DMS79 (cell line): ENCODE measurements at places on chromosomes 13 and 19.
A peak's percentile ranks its signal among the peaks of the same experiment; 100 is the strongest.

DNA sequence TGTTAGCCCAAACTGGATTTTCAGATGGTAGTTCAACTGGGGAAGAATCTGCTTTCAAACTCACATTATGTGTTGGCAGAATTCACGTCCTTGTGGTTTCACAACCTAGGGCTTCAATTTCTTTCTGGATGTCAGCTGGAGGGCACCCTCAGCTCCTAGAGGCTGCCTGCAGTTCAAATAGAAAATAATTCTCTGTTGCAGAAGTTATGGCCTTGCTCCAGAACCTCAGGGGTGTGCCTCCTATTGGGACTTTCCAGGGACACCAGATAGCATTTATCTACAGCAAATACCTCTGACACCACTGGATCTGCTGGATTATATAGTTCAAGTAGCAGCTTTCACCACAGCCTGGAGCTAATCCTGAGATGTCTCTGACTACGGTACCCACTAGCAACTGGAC is 11.8 kb upstream of the RB1 start:
- DNase-seq: no peak

- no peak for DNase-seq
These were observed 36.8 kb upstream of the GAS6 start for GRCh38 chr13:113900646-113901045.

GRCh38 chr19:31801611-31802010 is 452.4 kb upstream of the TSHZ3 start:
- peak; percentile 33 for DNase-seq

DNA sequence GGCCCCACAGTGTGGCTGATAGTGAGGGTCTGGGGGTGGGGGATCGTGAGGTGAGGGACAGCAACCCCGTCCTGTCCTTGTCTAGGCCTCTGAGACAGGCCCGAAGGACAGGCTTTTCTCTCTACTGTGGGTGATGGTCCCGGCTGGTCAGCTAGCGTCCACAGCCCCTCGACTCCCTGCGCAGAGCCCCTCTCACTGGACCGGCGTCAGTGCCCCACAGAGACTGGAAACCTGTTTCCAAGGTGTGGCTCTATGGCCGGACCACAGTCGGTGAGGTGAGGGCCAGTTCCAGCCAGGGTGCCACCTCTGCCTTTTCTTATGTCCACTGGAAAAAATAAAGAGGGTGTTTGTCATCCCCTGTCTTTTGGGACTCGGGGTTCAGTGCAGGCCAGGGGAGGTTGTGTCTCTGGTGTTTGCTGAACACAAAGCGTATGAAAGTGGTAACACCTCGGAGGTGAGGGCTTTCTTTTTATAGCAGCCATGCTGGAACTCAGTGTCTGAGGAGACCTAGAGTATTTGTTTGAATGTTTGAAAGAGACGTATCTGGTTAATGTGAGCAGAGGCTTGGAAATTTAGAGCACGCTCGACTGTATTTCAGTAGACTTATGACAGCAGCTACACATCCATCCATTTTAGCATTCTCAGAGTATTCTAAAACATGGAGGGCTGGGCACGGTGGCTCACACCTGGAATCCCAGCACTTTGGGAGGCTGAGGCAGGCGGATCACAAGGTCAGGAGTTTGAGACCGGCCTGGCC is 22.8 kb downstream of the ATP11A start:
- DNase-seq: no peak

DNA sequence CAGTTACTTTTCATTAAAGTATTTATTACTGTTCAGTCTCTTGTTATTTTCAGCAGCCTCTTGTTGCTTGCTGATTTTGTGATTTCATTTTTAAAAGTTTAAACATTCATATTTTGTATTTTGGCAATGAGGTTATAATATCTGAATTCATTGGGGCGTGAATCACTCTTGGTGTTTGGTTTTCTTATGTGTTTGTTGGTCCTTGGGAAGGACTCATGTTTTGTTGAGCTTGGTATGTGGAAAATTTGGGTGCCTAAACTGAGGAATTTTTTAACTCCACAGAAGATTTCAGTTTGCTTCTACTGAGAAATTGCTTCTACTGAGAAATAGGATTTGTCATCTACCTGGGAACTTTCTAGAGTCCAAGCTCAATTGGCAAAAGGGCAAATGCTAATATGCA is 38.2 kb downstream of the PDS5B start:
- no peak for DNase-seq

DNA sequence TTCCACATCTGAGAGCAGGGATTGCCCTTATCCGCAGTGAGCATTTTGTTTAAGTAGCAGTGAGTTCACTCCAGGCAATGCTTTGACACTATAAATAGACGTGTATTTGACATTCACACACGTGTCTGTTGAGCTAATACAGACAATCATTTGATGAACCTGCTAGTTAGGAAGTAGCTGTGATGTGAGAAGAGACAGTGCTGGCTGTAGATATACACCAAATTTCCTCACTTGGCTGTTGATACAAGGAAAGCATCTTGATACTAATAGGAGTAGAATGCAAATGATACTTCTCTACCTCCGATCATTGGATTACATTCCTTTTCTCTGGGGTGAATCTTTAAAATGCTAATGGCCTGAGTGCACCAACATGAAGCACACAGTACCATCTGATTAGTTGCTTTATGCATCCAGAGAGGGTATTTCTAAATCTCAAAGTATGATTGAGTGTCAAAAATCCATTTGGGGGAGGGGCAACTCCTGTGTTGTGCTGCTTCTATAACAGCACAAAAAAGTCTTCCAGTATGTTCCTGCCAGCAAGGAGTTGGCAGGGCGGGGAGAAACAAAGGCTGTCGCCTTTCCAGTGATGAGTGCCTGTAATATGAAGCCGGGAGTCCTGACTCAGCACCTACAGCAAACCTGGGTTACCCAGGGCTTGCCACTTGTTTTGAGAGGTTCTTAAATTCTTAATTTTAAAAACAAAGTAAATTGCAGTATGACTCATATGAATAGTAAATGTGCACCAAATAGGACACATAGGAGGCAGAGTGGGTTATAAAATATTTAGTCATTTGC is 7.0 kb downstream of the CUL4A start:
- peak; percentile 97 for DNase-seq

GRCh38 chr13:74871369-74872070 is 610.4 kb downstream of the TBC1D4 start:
- DNase-seq: no peak

DNA sequence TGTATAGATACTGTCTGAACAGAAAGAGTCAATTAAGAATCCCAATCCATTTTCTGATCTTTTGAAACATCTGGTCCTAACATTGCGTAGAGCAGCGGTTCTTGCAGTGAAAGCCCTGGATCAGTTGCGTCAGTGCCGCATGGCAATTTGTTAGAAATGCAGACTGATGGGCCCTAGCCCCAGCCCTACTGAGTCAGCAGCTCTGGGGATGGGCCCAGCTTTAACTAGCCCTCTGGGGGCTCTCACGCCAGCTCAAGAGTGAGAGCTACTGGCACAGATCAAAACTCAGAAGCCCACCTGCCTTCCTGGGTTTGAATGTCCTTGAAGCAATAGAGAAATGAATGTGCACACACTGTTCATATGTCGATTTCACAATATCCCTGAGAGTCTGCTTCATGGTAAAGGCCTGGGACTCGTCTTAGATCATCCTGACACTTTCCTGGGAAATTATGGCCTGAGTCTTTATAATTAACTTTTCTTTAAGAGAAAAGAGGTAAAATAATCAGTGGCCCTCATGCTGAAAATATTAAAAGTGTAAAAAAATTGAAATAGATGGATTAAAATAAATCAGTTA is 206.8 kb upstream of the TMTC4 start:
- DNase-seq: no peak

DNA sequence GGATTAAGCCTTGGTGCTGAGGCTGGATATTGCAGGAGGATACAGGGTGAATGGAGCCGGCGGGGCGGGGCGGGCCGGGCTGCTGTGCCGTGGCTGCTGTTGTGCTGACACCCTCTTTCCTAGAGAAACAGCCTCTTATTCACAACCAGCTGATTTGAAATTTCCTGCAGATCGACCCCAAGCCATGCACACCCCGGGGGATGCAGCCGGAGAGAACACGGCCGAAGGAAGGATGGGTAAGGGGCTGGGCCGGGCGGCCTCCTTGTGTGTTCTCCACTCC is 11.1 kb downstream of the DAZAP1 start:
- no peak for DNase-seq

- no peak for DNase-seq
These were observed 66.9 kb downstream of the CYSLTR2 start for GRCh38 chr13:48720621-48721020.

- no peak for DNase-seq
These were observed 122.9 kb downstream of the URI1 start for GRCh38 chr19:30064771-30065494.

GRCh38 chr19:46179076-46179759 is 31.2 kb downstream of the IGFL2 start:
- DNase-seq: no peak

GRCh38 chr19:3780786-3781304 is 5.3 kb downstream of the MATK start:
- no peak for DNase-seq

DNA sequence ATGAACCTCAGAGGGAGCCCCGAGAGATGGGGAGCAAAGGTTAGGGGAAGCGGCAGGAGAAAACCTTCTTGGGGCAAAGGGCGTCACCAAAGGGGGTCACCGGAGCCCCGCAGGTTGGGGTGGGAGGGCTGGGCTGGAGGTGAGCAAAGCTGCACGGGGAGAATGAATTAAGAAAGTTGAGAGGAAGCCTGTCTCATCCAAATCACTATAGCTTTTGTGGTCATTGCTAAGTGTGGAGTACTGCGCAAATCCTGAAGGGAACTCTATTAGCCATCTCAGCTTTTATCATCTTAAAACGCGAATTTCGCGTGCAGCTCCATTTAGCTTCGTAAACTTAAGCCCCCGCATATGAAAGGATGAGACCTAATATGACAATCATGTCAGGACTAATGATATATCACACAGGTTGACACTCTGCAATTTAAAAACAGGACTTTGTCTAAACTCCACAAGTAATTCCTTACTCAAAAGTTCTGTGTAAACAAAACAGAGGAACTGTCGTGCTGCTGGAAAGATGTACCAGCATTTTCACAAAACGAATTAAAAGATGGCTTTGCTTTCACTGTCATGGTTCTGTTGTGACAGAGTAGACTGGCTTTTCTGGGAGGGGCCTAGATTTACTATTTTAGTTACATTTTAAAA is 631 bp downstream of the LACC1 start:
- DNase-seq: no peak

DNA sequence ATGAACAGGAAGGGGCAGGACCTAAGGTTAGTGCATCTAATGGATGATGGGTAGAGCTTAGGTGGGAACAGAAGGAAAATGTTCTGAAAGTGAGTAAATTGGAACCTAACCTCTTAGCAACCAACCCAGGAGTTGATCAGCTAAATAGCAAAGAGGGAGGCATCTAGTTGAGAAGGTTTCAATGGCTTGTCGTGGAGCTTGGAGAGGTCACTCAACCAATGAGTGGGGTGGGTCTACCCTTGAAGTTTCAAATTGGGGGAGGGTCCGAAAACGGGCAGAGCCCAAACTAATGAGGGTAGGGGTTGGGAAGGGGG is 5.7 kb upstream of the SHKBP1 start:
- DNase-seq: no peak

- no peak for DNase-seq
These were observed 57.6 kb downstream of the MICU2 start for GRCh38 chr13:21546372-21546771.

- DNase-seq: no peak
These were observed 173.8 kb upstream of the RNF113B start for GRCh38 chr13:98350746-98351330.

DNA sequence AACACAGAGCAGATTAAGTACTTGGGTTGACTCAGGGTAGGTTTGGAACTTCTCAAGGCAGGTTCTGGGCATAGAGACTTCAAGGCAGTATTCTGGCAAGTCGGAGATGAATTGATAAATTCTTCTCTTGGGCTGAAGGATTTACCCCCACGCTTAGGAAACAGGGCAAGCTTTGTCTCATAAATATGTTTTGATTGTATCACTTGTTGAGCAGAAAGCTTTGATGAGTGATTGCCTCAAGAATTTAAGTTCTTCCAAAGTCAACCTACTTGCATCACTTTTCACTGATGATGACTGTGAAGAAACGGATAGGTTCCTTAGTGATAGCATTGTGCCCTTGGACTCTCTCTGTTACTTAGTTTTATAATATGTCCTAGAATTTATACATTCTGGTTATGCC is 258.6 kb upstream of the DACH1 start:
- DNase-seq: no peak

DNA sequence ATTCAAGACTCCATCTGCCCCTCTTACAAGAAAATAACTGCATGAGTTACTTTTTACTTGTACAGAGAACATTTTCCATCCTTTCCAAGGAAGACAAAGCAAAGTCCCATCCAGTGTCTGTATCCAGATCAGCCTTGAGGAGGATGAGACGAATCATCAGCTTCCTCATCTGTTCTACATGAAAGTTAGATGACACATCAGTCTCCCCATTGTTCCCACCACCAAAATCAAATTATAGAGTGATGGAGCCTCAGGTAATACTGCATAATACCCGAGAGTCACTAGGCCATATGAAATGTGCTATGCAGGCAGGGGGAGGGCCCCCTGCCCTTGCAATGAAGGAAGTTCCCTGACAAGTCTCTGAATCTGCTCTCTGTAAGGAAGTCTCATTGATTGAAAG is 1244.6 kb upstream of the SLC10A2 start:
- no peak for DNase-seq

GRCh38 chr19:15467734-15468214 is 3.4 kb upstream of the RASAL3 start:
- DNase-seq: no peak

- peak; percentile 5 for DNase-seq
These were observed 9.5 kb downstream of the NR2F6 start for GRCh38 chr19:17235971-17236777.

- DNase-seq: no peak
These were observed 56.2 kb downstream of the RCBTB2 start for GRCh38 chr13:48476686-48477085.

DNA sequence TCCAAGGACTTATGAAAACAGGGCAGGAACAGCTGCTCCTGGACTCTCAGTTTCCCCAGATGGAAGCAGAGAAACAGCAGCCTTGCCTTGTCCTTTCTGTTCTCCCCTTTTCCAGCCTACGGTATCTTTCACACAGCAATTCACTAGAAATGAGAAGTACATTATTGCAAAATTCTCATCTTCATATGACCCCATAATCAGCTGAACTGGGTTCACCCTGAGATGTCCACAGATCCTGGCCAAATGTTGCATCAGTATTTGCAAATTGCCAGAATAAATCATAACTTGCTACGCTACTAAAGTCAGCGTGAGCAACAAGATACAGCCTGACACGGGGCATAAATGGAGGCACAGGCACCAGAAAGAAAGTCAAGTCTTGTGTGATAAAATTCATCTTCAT is 16.1 kb downstream of the VSTM1 start:
- DNase-seq: no peak

DNA sequence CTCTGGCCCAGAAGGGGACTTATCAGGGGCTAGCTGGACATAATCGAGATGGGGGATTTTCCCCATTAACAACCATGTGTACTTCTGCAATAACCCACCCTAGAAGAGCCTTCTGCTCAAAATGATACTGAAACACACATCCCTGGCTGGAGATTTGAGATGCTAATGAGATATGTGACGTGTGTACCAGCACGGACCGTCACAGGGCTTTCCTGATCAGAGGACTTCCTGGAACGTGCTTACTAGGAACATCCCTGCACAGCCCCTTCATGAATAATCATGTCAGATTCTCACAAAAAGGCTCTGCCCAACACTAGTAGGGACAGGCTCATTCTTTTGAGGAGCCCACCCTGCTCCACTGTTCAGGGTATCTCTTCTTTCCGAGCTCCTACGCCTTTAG is 6.5 kb upstream of the ERVV-1 start:
- no peak for DNase-seq
